Inflammatory macrophage treated with lipopolysaccharide for 1 hour (primary cell): ENCODE measurements at places on chromosomes 11 and 22.

GRCh38 chr22:49632199-49633009, 195.3 kb downstream of the BRD1 start:
- DNase-seq: peak; percentile 39

- no peak for DNase-seq
Measured at GRCh38 chr22:17087498-17088131, 2.8 kb downstream of the IL17RA start.

DNA sequence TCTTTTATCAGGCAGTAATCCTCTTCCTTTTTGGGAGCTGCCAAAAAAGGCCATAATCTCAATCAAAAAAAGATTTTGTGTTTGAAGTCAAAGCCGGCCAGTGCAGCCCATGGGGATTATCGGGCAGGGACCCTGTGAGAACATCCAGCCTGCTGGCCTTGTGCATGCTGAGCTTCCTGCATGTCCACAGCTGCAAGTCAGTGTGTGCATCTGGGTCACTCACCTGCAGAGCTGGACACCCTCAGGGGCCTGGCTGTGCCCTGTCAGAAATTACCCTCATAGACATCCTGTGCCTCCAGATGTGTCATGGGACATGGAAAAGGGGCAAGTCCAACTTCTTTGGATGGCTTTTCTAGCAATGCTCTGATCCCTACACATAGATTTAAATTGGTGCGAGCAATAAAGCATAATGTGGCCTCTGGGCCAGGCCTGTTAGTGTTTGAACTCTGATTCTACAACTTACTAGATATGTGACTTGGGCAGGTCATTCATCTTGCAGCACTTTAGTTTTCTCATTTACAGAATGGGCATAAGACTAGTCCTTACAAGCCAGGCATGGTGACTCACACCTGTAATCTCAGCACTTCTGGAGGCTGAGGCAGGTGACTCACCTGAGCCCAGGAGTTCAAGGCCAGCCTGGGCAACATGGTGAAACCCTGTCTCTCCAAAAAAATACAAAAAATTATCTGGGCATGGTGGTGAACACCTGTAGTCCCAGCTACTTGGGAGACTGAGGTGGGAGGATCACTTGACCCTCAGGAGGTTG, 81.6 kb upstream of the LARGE1 start:
- no peak for DNase-seq

- peak; percentile 43 for DNase-seq
Measured at GRCh38 chr22:35231585-35232084, 25.7 kb upstream of the HMGXB4 start.

GRCh38 chr11:84790849-84791427, 836.2 kb downstream of the DLG2 start:
- DNase-seq: no peak

- peak; percentile 82 for DNase-seq
Measured at GRCh38 chr11:65315204-65315865, 669 bp downstream of the CDC42EP2 start.

- peak; percentile 30 for DNase-seq
Measured at GRCh38 chr11:95229199-95229992, 1.6 kb downstream of the SESN3 start.

GRCh38 chr11:86070142-86071056, 1.5 kb upstream of the PICALM start:
- no peak for DNase-seq

DNA sequence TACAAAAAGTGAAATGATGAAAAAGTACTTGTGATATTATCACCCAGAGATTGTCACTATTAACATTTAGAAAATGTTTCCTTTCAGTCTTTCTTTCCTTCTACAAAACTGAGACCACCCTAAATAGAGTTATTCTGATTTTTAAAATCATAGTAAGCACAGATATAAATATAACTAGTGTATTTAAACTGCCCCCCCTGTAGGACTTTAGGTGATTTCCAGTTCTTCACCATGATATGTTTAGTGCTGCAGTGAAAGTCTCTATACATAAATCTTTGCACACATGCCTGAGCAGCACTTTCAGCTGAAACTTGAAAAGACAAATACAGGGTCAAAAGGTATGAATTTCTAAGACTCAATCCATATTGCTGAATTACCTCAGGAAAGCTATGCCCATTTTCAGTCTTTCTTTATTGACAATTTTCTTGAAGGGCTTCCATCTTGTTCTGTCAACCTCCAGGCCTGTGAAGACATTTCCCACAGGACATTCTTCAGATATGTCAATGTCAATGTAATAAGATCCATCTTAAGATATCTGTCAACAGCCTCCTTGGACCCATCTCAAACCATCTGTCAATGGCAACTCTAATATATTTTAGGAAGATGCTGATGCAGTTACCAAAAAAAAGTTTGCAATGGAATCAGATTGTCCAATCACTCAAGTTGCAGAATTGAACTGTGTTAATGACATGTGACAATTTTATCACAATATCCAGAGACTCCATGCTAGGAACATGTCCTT, 30.8 kb upstream of the LDLRAD3 start:
- no peak for DNase-seq

GRCh38 chr11:74037309-74037708, 28.4 kb upstream of the UCP3 start:
- no peak for DNase-seq

DNA sequence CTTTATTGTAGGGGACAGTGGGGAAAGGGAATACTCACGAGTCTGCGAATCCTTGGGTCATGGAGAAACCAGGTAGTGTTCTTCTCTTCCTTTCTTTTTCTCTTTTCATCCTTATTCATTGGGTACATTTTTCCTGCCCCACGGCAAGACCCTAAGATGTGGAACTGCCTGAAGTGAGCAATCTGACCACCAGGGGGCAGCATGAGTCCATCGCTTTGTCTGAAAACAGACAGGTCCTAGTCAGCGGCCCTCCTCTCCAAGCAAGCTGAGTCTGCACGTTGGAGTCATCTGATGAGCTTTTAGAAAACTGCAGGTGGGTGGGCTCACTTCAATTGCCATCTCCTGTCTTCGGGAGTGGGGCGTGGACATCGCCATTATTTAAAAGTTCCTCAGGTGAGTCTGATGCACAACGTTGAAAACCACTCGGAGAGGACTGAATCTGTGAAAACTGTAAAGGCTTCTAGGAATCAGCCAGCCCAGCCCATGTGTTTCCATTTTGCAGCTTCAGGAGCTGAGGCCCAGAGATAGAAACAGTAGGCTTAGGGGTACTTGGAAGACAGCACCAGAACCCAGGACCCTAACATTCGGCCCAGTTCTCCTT, 34.0 kb upstream of the FBXO3 start:
- DNase-seq: peak; percentile 98

- DNase-seq: peak; percentile 81
Measured at GRCh38 chr11:20367313-20367948, 3.9 kb downstream of the HTATIP2 start.

DNA sequence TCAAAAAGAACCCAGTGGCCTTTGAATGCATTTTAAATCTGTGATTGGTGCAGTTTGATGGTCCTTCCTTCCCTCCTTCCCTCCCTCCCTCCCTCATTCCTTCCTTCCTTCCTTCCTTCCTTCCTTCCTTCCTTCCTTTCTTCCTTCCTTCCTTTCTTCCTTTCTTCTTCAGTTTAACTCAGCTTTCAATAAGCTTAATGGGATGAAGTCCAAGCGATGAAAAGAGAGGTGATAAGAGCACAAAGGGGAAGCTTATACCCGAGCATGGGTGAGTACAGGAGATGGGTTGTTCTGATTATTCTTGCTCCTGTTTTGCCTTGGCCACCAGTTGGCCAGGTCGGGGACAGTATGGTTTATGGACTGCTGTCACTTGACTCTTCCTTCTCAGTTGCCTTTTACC, 605.6 kb downstream of the NTM start:
- DNase-seq: no peak

- DNase-seq: no peak
Measured at GRCh38 chr11:105357146-105357545, 217.6 kb upstream of the CARD18 start.

- DNase-seq: peak; percentile 18
Measured at GRCh38 chr22:40819599-40820140, 524 bp upstream of the SLC25A17 start.

GRCh38 chr22:23520863-23521440, 59.1 kb downstream of the IGLL1 start:
- no peak for DNase-seq

DNA sequence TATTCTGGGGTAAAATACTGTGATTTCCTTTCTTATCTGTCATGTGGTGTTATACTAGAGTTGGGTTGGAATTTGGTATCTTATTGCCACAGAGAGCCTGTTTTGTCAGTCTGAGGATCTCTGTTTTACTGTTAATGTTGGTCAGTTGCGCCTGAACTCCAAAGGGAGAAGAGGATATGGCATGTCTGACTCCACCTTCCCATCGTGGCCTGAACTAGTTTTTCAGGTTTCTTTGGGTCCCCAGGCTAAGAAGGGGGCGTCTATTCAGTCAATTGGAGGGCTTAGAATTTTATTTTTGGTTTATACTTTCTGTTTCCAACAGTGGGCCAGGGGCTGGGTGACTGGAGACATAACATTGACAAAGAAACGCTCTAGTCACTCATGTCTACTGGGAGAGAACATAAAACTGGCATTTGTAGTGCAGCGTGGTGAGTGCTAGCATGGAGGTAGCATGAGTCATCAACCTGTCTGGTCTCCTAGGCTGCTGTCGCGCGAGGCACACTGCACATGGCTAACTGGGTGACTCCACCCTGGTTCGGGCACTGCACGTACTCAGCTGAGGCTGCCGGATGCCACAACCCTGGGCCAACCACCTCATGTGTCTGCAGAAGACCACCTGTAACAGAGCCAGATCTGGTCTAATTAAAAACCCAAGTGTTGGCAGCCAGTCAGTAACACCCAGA, 120.1 kb upstream of the OR9Q1 start:
- no peak for DNase-seq

GRCh38 chr22:39474351-39475111, 17.7 kb downstream of the MGAT3 start:
- DNase-seq: no peak

GRCh38 chr22:50599816-50600455, 657 bp upstream of the MAPK8IP2 start:
- no peak for DNase-seq

DNA sequence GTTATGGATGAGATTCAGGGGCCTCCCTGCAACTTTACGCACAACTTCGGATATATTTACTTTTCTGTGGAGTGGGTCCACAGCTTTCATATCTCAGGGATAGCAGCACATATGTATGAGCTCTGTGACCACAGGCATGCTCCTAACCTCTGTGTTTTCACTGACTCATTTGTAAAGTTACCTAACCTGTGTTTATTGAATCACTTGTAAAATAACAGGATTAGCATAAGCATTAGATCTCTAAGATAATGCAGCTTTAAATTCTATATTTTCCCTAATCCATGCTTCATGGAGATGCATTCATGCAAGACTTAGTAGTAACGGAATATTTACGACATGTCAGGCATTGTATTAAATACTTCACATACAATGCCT, 47.9 kb upstream of the DDI1 start:
- DNase-seq: no peak

- no peak for DNase-seq
Measured at GRCh38 chr22:17972385-17973191, 51.8 kb downstream of the MICAL3 start.

GRCh38 chr11:119742263-119742861, 13.4 kb upstream of the NECTIN1 start:
- DNase-seq: no peak

- no peak for DNase-seq
Measured at GRCh38 chr22:22073769-22074561, 91.4 kb upstream of the TOP3B start.

- DNase-seq: no peak
Measured at GRCh38 chr22:44935724-44936123, 74.1 kb downstream of the PHF21B start.

DNA sequence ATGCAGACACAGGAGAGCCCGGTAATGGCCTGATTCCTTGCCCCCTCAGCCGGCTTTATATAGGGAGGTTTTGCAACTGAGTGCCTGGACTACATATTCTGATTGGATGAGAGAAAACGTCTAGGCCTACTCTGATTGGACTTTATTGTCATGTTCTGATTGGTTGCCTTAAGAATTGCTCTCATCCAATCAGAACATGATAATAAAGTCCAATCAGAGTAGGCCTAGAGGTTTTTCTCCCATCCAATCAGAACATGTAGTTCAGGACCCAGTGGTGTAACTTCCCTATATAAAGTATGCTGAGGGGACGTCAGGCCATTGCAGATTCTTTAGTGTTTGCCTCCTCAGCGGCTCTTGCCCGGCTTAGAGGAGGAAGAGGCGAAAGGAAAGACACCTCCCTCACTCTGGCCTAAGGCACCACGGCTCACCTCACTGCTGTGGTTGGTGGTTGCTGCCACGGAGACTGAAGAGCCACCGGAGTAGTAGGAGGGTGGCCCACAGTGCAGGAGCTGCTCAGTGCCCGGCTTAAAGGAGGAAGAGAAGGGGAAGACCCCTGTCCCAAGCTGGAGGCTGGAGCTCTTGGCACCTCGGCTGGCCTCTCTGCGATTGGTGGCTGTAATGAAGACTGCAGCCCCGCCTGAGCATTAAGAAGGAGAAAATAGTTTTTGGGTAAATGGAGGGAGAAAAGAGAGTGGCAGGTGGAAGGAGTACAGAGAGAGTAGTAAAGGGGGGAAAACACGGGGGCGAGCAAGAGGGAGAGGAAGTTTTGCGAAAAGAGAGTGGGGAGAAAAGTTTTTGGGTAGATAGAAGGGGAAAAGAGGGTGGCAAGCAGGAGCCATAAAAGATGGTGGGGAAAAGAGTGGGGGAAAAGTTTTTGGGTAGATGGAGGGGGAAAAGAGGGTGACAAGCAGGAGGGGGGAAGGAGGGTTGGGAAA, 116.7 kb upstream of the SERPIND1 start:
- DNase-seq: peak; percentile 0

- DNase-seq: peak; percentile 90
Measured at GRCh38 chr11:123072332-123072761, 10.4 kb upstream of the HSPA8 start.

DNA sequence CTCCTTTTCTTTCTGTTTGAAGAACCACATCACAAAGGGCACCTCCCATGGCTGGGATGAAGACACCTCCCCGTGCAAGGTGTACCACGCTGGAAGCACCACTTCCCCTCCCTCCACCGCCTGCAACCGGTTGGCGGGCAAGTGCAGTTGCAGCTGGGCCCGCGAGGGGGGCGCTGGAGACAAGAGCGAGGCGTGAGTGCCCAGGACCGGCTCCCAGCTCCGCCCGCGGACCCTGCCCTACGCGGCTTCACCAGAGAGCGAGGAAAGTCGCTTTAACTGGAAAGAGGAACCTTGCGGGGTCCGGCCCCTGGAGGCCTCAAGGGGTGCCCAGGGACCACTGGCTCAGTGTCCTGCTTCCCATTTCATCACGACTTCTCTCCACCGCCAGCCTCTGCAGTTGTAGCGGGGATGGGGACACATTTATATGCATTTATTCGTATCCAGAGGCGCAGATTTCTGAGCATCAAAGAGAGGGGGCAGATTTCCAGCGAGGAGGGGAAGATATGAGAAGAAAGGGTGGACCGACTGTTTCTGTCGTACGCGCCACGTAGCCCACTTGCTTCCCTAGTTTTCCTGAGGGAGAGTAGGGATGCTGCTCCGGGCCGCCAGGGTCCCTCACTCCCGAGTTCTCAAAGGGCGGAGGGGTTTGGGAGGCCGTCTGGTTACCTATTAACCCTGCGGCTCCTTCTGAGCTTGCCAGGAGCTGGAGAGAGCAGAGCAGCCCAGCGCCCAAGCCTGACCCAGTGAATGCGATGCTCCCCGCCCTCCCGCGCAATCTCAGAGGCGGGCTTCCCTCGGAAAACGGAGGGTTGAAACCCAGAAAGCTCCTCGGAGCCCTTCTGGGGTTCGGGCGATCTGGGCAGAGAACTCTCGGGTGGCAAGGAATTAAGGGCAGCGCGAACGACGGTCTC, 3.5 kb downstream of the ESAM start:
- DNase-seq: peak; percentile 62

GRCh38 chr22:27801202-27801615, 347 bp downstream of the MN1 start:
- no peak for DNase-seq

GRCh38 chr22:37747080-37747714, 50.3 kb downstream of the TRIOBP start:
- DNase-seq: no peak

- peak; percentile 7 for DNase-seq
Measured at GRCh38 chr22:42443240-42444076, 11.3 kb upstream of the NFAM1 start.
